Activated CD4-positive, alpha-beta T cell treated with anti-CD3 and anti-CD28 coated beads, Interleukin-2, Interleukin-4, amounts not matched to agents 100 ng/mL and 50 ng/mL, durations not matched to agents 16 hours and 8 hours (primary cell): ENCODE measurements at places on chromosomes 6 and 20.

DNA sequence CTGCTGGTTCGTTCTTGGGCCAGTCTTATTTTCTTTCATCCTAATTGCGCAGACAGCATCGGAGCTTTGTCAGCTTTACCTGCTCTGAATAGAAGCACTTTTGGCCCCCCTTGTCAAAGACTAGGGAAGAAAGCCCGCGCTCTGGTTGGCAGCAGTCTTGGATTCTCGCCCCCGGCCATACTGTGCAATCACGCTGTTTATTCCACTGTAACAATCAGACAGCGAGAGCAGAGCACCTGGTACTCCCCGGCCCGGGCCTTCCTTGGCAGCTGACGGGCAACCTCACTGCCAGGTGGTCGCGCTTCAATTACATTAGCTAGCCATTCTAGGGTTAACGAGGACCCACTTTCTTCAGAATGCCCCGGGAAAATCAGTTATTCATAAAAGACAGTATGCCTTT, 72.6 kb downstream of the INSM1 start:
- DNase-seq: no peak

GRCh38 chr6:144335914-144336313, 50.8 kb downstream of the UTRN start:
- peak; percentile 37 for DNase-seq

DNA sequence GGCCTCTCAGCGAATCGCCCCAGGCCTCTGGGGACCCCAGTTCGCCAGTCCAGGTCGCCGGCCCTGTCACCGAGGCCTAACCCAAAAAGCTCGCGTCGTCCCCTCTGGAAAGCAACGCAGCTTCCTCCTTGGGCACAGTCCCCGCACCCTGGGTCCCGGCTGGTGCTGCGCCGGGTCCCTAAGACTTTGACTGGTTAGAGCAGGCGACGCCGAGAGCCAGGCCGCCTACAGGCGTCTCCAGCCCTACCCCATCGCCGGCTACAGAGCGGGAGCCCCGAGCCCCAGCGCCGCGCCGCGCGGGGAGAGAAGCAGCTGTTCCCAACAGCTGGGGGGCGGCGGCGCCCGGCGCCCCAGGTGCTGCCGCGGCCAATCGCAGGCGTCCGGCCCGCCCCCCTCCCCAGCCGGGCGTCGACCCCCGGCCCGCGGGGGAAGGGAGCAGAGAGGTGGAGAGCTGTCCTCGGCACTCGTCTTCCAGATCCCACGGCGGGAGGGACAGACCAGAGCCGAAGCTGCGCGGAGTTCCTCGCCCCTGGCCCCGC, 540 bp upstream of the RBM24 start:
- no peak for DNase-seq

DNA sequence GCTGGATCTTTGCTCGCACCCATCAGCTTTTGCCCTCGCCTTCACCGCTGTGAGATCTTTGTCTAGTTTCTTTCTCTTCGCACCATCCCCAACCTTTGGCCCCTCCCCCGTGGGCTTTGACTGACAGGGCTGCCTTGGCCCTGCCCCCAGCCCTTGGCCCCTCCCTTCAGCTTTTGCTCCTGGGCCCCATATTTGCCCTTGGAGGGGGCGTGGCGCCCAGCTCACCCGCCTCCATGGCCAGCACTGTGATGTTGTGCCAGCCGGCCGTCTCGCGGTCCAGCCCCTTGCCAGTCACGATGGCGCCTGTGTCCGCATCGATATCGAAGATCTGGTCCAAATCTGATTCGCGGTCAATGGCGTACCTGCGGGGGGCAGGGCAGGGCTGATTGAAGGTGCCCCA, 81.1 kb downstream of the CD40 start:
- no peak for DNase-seq

DNA sequence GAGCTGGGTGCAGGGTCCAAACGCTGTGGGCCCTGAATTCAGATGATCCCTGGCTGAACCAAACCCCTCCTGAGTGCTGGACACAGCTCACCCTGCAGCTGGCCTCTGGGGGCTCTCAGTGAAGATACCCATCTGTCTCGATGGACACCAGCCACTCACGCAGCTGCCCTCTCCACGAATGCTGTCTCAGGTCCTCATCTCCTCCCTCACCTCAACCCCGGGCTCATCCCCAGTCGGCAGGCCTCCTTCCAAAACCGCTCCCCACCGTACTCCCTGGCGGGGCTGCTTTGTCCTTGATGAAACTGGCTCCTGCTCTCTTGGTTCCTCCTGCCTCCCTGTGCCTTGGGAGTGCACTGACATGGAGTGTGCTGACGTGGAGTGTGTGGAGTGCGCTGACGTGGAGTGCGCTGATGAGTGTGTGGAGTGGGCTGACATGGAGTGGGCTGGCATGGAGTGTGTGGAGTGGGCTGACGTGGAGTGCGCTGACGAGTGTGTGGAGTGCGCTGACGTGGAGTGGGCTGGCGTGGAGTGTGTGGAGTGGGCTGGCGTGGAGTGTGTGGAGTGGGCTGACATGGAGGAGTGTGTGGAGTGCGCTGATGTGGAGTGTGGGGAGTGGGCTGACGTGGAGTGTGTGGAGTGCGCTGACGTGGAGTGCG, 4.1 kb upstream of the YTHDF1 start:
- DNase-seq: no peak

DNA sequence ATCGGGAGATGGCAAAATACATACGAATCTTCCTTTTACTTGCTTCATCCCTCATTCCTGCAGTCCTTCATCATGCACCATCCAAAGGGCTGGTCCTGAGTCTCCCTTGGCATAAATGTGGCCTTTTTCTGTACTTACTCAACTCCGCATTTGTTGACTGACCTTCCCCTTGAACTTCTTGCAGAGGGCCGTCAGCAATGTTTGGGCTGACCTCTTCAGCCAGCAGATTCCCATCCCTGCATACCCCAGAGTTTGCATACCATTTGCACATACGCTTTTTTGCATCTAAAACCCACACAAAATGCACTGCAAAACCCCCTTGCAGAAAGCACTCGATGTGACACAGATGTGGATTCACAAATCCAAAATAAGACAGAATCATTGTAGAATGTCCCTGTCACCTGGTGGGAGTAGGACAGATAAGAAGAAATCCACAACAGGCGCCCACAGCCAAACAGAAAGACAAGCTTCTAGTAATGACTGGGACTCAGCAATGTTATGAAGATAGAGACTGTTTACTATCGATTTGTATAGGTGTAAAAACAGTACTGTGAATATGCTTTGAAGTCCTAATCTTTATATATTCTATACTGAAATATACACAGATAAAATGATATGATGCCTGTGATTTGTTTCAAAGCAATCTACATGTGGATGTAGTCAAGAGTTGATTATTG, 45.8 kb downstream of the TBC1D7 start:
- DNase-seq: no peak

- no peak for DNase-seq
These were observed 31.9 kb upstream of the FUCA2 start for GRCh38 chr6:143543435-143543834.

DNA sequence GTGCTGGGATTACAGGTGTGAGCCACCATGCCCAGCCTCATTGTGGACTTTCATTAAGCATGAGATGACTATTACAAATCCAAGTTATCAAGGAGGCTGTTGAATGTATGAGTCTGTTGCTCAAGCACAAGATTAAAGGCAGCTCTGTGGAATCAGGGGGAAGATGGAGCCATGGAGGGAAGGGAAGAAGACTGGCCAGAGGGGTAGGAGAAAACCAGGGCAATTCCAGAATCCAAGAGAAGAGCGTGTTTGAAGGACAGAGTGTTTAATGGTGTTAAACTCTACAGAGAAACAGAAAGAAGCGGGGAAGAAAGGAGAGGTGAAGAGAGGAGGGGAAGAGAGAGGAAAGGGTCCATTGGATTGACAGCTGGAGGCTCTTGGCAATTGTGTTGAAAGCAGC, 49.8 kb upstream of the TTPAL start:
- DNase-seq: no peak

- DNase-seq: no peak
These were observed 27.8 kb downstream of the LRRC1 start for GRCh38 chr6:53822401-53823125.

DNA sequence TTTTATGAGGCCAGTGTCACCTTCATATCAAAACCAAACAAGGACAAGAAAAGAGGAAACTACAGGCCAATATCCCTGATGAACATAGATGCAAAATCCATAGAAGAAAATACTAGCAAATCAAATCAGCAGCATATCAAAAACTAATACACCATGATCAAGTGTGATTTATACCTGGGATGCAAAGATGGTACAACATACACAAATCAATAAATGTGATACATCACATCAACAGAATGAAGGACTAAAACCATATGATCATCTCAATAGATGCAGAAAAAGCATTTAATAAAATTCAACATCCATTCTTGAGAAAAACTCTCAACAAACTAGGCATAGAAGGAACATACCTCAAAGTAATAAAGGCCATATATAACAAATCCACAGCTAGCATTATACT, 8.1 kb upstream of the GINM1 start:
- no peak for DNase-seq

DNA sequence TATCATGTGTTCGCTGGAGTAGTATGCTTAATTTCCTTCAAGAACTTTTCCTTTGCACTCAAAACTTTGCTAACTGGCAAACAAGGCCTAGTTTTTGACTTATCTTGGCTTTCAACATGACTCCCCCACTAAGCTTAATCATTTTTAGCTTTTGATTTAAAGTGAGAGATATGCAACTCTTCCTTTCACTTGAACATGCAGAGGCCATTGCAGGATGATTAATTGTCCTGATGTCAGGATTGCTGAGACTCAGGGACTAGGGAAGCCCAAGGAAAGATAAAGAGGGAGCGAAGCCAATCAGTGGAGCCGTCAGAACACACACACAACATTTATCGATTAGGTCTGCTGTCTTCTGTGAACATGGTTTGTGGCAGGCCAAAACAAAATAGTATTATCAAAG, 491.4 kb downstream of the CBLN4 start:
- no peak for DNase-seq

GRCh38 chr20:41009946-41010345, 18.7 kb upstream of the TOP1 start:
- no peak for DNase-seq

GRCh38 chr6:871503-871902, 178.6 kb upstream of the EXOC2 start:
- no peak for DNase-seq

DNA sequence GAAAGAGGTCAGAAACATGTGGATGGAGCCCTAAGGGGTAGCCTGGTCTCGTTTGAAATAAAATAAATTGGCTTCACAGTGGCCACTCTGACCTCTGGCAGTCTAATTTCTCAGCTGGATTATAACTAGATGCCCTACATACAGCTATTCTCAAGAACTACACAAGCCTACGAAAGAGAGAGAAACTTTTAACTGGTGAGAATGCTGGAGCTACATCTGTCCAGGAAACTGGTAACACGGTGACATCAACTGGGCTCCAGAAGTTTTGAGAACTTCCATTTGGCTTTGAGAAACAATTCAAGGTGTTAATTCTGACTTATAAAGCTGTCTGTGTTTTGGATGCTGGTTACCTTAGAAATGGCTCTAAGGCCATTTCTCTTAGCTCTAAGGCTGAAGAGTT, 187.3 kb upstream of the TENT5A start:
- DNase-seq: no peak

DNA sequence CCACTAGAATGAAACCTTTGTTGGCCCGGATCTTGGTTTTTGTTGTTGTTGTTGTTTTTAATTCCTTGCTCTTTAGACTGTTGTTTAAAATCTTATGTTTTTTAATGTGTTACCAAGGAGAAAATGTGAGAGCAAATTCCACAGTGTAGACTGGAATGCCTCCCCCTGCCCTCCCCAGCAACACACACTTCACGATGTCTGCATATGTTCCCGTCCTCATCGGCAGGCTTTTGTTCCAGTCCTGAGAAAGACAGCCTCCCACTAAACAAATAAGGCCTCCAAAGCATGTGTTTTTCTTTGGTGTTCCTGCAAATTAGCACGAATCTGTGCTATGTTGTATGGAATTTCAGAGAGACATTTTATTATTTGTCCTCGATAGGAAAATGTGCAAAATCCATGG, 263.3 kb upstream of the QKI start:
- DNase-seq: no peak

GRCh38 chr6:165762876-165763275, 99.8 kb upstream of the PDE10A start:
- no peak for DNase-seq

GRCh38 chr20:61514018-61514365, 261.9 kb downstream of the CDH4 start:
- DNase-seq: no peak

DNA sequence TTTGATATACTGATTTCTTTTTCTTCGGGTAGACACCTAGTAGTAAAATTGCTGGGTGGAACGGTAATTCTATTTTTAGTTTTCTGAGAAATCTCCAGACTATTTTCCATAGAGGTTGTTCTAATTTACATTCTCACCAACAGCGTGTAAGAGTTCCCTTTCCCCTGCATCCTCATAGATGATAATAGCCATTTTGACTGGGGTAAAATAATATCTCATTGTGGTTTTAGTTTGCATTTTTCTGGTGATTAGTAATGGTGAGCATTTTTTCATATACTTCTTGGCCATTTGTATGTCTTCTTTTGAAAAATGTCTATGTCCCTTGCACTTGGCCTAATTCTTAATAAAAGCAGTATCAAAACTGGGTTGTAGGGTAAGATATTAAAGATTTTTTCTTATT, 148.9 kb upstream of the SIM1 start:
- DNase-seq: no peak

GRCh38 chr6:22605736-22606135, 36.4 kb downstream of the HDGFL1 start:
- no peak for DNase-seq

DNA sequence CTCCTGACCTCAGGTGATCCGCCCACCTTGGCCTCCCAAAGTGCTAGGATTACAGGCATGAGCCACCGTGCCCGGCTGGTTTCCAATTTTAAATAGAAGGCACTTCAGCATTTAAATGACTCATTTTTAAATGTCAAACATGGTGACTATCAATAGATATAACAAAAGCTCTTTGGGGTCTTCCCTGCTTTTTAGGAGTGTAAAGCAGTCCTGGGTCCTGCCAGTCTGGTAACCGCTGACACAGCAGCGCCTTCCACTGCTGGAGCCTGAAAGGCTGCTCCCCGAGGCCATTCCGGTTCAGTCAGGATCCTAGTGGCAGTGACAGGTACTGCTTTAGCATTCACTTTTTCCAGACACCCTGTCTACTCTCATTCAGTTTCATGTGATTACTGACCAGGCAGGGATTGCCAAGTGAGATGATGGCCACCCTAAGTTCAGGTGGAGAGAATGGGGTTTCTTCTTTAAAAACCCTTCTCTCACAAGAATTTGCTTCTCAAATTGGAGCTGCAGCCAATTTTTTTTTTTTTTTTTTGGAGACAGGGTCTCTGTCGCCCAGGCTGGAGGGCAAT, 5.1 kb downstream of the DIDO1 start:
- peak; percentile 80 for DNase-seq

DNA sequence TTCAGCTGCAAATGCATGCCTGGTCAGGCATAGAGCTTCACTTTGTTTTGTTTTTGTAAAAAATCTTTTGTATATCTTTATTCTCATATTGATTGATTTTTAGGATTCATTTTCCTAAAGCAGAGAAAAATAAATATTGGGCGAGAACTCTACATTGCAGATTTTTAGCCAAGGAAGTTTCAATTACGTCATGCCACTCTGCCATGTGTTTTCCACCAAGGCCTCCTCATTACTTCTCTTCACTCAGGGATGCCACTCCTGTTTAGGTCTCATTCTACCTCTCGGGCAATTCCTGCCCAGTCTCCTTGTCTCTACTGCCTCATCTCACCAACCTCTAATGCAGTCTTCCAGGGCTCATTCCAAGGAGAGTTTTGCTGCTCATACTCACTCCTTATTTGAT, 497.3 kb upstream of the SPTLC3 start:
- DNase-seq: no peak
